ENCODE measurements at places on chromosomes 13 and 19.

DNA sequence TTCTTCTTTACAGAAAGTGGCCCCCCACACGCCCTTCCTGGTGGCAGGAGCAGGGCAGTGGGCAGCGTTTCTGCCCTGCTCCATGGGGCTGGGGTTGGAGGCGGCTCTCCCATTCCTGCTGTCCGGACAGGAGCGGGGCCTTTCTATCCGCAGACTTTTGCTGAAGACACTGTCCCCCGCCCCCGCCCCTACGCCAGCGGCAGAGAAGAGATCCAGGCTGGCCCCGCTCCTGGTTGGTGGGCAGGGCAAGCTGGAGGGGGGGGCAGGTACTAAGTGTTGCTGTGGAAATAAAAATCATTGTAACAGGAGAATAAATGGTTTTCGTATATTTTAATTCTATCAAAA, 81.7 kb downstream of the ZNF429 start:
- peak; percentile 82 for DNase-seq

DNA sequence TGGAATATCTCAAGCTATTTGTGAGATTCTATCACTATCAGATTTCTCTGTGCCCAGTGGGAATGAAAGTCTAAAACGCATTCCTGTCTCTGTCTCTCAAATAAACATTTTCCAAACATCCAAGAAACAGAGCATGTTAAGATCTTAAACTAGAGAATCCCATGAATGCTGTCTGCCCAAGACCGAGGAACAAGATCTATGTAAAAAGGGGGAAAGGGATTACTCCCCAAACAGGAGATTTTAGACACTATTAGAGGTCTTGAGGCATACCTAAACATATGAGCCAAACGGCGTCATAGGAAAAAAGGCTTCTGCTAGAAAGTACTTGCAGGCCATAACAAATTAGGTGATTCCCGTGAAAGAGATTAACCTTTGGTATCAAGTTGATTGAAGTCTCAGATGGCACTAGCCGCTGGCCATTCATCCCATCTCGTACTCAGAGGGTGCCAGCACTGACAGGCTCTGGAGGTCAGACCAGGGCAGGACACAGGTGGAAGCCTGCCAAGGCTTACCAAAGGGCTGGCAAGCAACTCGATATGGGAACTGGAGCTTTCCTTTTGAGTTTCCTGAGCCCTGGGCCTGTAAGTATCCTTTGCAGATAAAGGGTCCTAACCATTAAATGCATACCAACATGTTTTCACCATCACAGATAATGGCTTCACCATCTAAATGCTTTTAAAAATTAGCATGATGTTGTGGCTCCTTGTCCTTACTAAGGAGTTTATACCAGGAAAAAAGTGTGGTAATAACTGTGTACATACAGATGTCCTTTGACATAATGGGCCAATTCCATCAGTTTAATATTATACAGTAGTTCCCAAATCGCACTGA, 225.2 kb downstream of the FOXO1 start:
- no peak for DNase-seq

- DNase-seq, result peak; percentile 76
These were observed at the start of gene PEAK3 for GRCh38 chr19:2282062-2282861. TSS of gene PEAK3 (minus strand) at chr19:2282175. CDS start at chr19:2280931, 1,244 bp downstream.

DNA sequence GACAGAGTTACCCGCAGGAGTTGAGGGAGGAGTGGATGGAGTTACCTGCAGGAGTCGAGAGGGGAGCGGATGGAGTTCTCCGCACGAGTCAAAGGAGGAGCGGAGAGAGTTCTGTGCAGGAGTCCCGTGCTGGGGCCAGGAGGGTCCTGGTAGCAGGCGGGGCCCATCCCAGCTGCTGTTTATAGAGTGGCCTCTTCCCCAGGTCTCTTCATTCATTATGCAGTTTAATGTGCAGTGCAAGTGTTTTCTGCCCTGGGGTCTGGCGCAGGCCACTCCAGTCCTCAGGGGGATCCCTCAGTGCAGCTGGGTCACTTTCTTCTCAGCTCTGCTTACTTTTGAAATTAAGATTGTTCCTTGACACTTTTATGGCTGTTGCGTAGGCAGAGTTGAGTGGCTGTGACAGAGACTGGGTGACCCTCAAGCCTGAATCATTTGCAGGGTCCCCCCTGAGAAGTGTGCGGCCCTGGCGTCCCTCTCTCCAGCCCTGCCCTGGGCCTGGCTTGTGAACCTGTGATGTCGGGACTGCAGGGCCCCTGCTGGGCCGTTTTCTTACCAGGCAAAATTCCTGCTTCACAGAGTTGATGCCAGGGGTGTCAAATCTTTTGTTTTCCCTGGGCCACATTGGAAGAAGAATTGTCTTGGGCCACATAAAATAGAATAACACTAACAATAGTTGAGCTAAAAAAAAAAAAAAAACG, 17.9 kb downstream of the TFDP1 start:
- no peak for DNase-seq

- peak; percentile 67 for DNase-seq
These were observed 786 bp upstream of the LILRA2 start for GRCh38 chr19:54572696-54573311.

DNA sequence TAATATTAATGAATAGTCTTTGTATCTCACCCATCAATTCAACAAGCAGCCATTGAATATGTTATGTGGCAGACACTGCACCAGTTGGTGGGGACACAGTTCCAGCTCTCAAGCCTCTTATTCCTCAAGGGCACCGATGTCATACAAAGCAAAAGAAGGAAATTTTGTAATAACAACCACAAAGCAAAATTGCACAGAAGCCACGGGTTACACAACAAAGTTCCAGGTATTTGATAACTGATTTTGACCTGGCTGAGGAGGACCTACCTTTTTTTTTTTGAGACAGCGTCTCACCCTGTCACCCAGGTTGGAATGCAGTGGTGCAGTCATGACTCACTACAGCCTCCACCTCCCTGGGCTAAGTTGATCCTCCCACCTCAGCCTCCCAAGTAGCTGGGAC, 266.7 kb downstream of the FOXO1 start:
- DNase-seq, result peak; percentile 51

Data from hematopoietic multipotent progenitor cell treated with erythropoietin and hydrocortisone succinate and interleukin-3 and kit ligand, for 6 days (in vitro differentiated cells).